Endothelial cell of umbilical vein (primary cell): ENCODE measurements at places on chromosomes 2 and 18. TPM values are rescaled to one million over a fixed set of nuclear protein-coding genes. Genes with fewer than 3 reads are reported as not detected.
A peak's percentile ranks its signal among the peaks of the same experiment; 100 is the strongest.

Gene KCNIP3
- total RNA-seq = 0.21 and 0.62 TPM in 2 replicates

GRCh38 chr2:120509213-120509815 lies 163.4 kb downstream of the INHBB start:
- DNase-seq = no peak

GRCh38 chr2:219290381-219291171 lies 11.4 kb downstream of the DNAJB2 start:
- no peak for DNase-seq

DNA sequence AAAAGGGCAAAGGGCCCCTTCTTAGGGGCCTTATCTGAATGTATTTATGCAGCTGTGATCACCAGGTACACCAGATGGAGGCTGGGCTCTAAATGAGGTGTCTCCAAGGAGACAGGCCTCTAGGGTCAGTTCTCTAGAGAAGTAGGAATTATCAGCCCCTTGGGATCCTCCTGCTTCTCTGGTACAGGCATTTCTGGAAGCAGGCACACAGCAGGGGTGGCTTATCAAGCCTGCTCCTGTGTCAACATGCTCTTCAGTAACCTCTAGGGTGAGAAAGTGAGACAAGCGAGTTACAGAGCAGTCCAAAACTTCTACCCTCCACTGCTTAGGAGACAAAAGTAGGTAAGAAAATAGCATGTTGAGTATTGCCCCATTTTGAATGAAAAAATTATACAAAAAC lies 13.8 kb downstream of the TPGS2 start:
- no peak for DNase-seq

DNA sequence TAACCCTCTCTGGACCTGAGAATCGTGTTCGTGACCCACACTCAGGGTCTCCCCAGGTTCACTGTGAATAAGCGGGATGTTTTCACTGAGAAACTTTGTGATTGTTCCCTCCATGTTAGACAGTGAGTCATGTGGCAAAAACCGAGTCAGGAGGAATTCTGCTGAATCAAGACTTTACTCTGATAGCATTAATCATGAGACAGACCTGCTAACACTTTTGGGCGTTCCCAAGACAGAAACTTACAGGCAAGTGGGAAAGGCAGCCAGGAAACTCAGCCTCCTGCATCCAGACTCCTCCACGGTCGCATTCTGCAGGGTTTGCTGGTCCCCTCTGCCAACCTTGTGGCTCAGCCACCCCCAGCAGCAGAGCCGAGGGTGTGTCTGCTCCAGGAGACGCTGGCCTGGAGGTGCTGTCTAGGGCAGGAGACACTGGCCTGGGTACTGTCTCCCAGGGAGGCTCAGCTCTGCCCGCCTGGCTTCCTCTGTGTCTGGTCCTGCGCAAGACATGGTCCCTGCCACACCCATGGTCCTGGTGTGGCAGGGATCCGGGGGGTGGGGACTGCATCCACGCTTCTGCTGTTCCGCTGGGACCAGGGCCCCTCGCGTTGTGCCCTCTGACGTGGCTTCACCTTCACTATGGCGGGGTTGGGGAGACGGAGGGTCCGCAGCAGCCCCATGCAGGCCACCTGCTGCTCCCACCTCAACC lies 177.4 kb downstream of the TWIST2 start:
- peak; percentile 50 for DNase-seq

- DNase-seq = no peak
These were observed 84.1 kb downstream of the NDUFA10 start for GRCh38 chr2:239940861-239941570.

DNA sequence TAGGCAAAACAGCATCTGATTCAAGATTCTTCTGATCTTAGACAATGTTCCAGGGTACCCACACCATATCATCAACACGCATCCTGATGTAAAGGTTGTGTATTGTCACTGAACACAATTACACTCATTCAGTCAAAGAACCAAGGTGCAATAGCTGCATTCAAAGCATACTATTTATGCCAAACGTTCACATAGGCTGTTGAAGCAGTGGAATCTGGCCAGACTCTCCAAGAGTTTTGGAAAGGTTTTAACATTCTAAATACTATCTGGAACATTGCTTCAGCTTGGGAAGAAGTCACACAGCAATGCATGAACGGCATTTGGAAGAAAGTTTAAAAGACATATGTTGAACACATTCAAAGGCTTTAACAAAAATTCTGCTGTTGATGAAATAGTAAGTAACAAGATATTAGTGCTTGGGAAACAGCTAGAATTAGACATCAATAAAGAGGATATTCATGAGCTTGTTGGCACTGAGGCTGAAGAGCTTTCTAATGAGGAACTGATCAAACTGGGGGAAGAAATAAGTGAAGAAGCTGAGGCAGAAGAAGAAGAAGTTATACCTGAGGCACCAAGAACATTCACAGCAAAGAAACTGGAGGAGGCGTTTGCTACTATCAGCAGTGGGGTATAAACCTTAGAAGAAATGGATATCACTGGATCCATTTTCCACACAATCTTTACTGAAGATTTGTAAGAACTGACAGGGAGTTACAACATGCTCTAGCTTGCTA lies 47.6 kb upstream of the MSH6 start:
- no peak for DNase-seq

- DNase-seq = no peak
These were observed 295.5 kb downstream of the MEIS1 start for GRCh38 chr2:66730441-66730840.

GRCh38 chr18:34871435-34871834 lies 161.3 kb downstream of the DTNA start:
- no peak for DNase-seq

Gene NDC80
- 39.6 and 43.2 TPM in 2 replicates for total RNA-seq

DNA sequence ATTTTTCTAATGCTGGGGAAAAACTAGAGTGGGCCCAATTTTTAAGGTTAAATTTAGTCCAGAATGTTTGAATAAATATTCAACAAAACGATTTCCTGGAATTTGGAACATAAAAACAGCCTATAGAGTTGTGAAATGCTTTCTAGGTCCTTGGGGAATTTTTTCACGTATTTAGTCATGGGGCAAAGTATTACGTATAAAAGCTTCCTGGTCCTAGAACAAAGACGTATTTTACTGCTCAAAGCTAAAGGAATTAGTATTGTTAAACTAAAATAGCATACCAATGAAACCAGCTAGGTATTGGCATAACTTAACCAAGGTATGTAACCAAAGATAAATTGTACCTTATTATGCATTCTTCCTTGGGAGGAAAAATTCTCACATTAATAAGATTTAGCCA lies 1.6 kb downstream of the SESTD1 start:
- DNase-seq = peak; percentile 56

DNA sequence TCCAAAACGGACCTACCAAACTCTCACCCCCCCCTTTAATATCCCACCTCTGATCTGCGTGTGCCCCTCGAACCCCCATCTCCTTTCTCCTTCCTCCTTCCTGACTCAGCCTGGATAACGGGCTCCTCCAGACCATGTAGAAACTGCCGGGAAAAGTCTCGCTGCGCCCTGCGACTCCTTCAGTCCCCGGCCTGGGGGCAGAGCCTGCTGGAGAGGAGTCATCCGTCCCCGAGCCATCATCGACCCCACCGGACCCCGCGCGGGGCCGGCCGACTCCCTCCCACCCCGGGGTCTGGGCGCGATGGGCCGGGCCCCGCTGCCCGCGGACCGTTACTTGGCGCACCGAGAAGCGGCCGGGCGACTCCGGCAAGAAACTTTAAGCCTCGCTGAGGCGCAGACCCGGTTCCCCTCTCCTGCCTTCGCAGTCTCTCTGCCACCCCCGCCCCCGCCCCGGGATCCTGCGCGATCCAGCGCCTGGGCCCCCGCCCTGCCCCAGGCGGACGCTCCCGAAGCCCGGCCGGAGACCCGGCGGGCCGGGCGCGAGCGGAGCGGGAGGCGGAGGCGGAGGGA lies 3.4 kb downstream of the ZEB2 start:
- DNase-seq = peak; percentile 54

DNA sequence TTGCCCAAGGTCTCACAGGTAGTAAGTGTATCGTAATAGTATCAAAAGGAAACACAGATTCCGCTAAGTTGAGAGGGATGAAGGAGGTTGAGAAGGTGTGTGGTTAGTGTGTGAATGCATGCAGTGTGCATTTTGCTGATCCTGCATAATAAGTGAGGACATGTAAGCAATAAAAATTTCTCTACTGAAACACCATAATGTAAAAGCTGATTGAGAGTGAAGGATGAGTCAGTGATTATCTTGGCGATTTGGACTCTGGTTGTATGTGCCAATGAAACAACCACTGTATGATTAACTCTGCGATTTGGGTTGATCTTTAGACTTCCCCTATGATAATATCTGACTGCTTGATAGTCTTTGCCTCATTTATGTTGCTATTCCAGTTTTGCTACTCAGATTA lies 16.7 kb upstream of the ADGRF3 start:
- no peak for DNase-seq

DNA sequence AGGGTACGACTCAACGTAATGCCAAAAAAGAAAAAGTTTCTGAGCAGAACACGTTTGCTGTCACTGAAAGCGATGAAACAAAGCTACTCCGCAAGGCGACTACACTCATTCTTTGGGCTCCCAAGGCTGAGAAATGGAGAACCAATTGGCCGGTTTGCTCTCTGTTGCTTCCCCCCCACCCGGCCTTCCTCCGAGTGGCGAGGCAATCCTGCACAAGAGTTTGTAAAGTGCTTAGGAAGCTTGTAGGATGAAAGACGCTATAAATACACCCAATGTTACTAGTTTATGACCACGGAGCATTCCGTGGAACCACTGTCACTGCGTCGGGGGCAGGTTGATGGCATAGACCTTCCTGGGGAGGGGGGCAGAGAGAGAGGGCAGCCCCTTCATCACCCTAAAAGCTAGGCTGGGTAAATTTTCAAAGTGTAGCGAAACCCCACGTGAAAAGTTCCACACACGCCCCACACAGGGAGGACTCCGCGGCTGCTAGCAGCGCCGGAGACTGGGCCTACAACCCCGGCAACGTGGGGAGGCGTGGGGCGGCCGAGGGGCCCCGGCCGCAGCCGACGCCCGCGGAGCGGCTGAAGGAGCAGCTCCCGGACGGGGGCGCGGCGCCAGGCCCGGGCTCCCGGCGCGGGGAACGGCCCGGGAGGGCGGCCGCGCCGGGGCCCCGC lies 915 bp downstream of the CUL3 start:
- peak; percentile 56 for DNase-seq

DNA sequence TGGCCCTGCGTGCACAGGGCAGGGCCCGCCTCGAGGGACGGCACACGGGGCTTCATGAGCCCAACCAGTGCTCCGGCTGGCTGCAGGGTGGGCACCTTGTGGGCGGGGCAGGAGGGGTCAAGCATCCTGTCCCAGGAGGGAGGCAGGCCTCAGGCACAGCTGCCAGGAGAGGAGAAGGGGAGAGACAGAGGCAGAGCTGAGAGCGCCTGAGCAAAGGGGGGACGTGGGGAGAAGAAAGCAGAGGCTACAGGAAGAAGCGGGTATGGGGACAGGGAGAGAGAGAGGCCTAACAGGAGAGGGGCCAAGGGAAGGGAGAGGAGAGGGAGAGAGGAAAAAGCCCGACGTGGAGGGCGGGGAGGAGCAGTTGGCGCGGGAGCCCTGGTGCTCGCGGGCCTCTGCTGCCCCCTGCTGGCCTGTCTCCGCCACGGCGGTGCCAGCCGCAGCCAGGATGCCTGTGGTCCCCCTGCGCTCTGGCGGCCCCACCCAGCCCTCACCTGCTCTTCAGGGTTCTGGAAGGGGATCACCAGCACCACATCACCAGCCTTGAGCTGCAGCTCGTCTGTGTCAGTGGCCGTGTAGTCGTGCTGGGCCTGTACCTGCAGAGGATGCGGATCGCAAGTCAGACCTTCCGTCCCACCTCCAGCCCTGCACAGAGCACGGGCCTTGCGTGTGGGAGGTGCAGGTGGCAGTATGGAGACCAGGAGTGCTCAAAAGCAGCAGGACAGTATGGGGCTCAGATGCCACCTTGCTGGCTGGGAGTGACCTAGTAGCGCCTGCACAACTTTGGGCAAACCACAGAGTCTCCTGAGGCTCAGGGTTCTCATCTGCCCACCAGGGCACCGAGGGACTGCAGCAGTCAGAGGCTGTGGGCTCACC lies 56.8 kb downstream of the BIN1 start:
- DNase-seq = peak; percentile 34

GRCh38 chr2:179049203-179049545 lies 763 bp downstream of the CCDC141 start:
- DNase-seq = no peak

- DNase-seq = no peak
These were observed 87.1 kb downstream of the PARD3B start for GRCh38 chr2:204632410-204632809.

DNA sequence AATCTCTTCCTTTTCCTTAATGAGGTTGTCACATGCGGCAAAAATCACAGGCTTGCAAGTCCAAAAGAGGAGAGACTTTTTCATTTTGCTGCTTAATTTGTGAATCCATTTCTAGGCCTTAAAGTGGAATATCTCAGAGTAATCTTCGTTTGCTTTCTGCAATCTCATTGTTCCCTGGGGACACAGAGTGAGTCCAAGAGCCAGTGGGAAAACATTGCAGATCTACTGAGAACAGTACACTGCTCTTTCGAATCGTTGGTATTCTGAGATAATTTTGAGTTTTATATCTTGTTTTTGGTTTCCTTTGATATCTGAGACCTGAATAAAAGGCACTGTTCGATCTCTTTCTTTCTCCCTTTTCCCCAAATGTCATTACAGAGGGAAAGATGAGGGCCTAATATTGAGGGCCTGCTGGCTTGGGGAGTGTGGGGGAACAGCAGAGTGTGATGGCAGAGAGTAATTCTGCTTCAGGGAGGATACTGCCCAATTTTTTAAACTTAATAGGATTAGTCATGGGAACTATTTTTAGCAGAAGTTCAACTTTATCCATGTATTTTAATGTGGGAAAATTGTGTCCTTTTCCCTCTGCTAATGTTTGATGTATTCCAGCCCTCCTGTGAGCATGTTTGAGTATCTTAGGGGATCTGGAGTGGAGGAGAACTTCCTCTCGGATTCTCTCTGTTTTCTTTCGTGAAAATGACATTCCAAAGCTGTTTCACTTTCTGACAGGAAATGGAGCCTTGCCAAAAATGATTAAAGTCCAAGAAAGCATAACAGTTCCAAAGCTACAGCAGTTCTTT lies 418.2 kb upstream of the ZEB2 start:
- peak; percentile 92 for DNase-seq

DNA sequence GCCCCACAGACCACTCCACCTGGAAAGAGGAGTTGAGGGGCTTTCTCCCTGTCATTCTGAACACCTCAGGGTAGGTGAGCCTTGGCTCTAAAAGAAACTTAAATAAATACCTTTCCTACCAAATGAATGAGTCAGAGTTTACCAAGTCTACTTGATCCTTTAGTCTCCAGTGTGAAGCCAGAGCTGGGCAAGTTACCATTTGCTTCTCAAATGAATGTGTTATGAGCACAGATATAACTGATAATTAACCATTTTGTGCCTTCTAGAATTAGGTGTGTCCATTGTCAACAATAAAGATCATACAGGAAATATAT lies 347.7 kb downstream of the KIAA1328 start:
- DNase-seq = no peak

- peak; percentile 5 for DNase-seq
These were observed 231.7 kb downstream of the KLHL29 start for GRCh38 chr2:23616630-23617029.

Gene EPB41L3
- total RNA-seq = 114 and 154 TPM in 2 replicates
